ENCODE measurements at places on chromosomes 5 and 9.

- DNase-seq = no peak
These were observed 335.0 kb downstream of the ARRDC3 start for GRCh38 chr5:91048073-91048472.

GRCh38 chr9:91382298-91382697, 20.6 kb upstream of the AUH start:
- DNase-seq = no peak

DNA sequence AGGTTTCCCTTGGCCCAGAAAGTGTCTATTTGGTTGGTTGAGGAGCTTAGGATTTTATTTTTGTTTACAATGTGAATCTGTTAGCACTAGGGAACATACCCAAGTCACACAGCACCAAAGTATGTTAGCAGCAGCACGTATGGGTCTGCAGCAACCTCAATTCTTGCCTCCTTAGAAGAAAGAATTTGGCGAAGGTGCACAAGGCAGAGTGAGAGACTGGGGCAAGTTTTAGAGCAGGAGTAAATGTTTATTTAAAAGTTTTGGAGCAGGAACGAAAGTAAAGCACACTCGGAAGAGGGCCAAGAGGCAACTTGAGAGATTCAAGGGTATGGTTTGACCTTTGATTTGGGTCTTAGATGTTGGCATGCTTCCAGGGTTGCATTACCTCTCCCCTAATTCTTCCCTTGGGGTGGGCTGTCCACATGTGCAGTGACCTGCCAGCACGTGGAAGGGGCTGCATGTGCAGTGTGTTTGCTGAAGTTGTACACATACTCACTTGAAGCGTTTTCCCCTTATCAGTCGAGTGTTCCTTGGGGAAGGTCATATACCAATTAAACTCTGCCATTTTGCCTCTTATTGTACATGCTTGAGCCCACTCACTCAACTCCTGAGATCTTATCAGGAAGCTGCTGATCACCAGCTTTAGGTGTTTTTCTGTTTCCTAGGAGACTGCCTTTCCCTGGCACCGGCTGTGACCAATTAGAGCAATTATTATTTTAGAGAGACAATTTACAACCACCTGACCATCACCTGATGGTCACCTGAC, 64.9 kb upstream of the SHC3 start:
- no peak for DNase-seq

GRCh38 chr5:14569948-14570691, 11.5 kb upstream of the OTULINL start:
- no peak for DNase-seq

DNA sequence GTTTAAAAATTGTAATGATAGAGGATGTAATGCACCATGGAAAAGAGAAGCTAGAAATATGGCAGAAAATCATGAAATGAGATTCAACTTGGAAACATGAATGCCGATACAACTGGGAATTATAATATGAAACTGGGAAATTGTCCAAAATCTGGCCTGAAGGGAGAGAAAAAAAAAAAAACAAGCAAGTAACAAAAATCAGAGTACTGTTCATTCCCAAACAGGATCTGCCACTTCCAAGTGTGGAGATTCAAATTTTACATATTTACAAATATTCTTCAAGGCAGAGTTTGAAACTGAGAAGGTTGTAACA, 56.6 kb upstream of the MOCS2 start:
- no peak for DNase-seq

- no peak for DNase-seq
These were observed 34.4 kb downstream of the GLRA1 start for GRCh38 chr5:151890299-151890698.

DNA sequence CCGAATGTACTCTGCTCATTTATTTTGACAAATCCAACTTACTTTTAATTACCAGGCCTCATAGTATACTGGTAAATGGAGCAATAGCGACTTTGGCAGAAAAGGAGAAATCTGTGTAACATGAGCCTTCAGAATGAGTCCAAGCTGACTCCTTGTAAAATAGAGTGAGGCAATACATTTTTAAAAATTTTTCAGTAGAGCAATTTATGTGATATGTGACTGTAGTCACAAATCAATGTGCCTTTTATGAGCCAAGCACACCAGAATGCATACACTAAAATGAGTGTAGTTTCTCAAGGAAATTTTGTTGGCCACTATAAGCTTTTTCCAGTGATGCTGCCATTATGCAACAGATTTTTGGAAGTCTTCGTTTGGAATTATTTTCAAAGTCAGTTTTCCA, 73.8 kb downstream of the SNCAIP start:
- DNase-seq = no peak

DNA sequence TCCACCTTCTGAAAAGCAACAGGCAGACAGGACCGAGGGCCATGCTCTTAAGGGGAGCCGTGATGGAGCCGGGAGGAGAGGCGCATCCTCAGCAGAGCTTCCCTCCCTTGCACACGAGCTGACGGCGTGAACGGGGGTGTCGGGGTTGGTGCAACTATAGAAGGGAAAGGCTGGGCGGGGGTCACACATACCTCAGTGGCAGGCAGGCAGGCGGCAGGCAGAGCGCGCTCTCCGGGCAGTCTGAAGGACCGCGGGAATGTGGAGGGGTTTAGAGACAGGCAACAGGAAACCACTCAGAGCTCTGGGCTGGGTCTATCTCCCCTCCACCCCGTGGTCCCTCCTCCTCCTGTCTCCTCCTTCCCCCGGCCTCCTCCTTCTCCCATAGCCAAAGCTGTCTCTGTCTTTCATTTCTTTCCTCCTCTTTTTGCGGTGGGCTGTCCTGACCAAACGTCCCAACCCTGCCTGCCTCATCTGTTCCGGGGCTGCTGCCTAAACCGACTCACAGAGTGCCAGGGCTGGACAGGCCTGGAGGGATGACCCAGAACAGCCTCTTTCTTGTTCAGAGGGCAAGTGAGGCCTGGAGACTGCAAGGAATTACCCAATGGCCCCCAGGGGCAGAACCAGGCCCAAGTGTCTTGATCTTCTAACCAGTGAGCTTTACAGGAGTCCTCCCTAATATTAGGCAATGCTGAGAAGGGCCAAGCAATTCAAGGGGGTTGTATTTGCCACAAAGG, at the start of gene SPARC:
Gene SPARC, minus strand, starts transcription at position 242 of the 734 bp plus-strand sequence. CDS start 10,727 bp downstream, outside the sequence.
- no peak for DNase-seq

DNA sequence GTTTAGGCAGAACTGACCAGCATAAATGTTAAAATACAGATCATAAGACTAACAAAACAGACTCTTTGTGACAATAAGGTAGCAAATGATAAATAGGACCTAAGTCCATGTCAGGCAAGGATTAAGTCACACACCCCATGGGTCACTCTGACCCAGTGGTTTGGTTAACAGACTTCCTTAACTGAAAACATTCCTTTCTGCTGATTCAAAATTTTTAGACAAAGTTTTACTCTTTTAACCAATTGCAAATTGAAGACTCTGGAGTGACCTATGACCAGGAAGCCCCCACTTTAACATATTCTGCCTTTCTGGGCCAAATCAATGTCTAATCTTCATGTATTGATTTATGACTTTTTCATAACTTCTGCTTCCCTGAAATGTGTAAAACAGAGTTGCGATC, 4.9 kb upstream of the NXNL2 start:
- DNase-seq = no peak

DNA sequence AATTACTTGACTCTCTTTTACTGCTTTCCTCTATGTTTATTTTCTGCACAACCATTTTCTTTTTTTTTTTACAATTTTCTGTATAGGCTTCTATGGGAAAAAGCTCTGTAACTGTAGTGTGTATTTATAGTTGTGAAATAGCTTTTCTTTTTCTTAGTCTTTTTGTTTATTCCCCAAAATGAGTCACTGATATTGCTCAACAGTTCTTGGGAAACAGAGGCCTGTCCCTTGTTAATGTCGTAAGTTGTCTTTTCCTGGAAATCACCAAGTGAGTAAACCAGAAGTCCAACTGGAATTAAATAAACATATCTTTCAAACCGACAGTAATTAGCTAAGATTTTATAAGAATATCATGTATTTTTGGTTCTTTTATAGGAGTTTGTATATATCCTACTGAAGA, 325.1 kb upstream of the PRR16 start:
- DNase-seq = peak; percentile 4

GRCh38 chr5:81334304-81335061, 33.1 kb downstream of the ZCCHC9 start:
- no peak for DNase-seq

GRCh38 chr5:148746826-148747535, 79.4 kb upstream of the ADRB2 start:
- no peak for DNase-seq

DNA sequence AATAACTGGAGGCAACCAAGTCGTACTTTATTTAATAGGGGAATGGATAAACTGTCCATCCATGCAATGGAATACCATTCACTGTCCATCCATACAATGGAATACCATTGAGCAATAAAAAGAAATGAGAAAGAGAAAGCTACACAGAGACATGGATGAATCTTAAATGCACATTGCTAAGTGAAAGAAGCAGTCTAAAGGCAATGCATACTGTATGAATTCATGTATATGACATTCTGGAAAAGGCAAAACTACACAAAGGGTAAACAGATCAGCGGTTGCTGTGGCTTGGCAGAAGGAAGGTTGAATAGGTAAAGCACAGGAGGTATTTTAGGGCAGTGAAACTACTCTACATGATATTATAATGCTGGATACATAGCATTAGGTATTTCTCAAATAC, 16.2 kb downstream of the DRD1 start:
- DNase-seq = no peak

- no peak for DNase-seq
These were observed 793.7 kb downstream of the BRINP1 start for GRCh38 chr9:118575341-118576070.

GRCh38 chr9:70607329-70607728, 192.9 kb upstream of the KLF9 start:
- no peak for DNase-seq

- no peak for DNase-seq
These were observed 7.4 kb upstream of the COL5A1 start for GRCh38 chr9:134634176-134634575.

- no peak for DNase-seq
These were observed 42.8 kb upstream of the TNFSF8 start for GRCh38 chr9:114973216-114973615.

- no peak for DNase-seq
These were observed 18.1 kb upstream of the SCGB3A1 start for GRCh38 chr5:180609386-180609785.

- no peak for DNase-seq
These were observed 118.1 kb downstream of the LHFPL2 start for GRCh38 chr5:78530342-78531096.

DNA sequence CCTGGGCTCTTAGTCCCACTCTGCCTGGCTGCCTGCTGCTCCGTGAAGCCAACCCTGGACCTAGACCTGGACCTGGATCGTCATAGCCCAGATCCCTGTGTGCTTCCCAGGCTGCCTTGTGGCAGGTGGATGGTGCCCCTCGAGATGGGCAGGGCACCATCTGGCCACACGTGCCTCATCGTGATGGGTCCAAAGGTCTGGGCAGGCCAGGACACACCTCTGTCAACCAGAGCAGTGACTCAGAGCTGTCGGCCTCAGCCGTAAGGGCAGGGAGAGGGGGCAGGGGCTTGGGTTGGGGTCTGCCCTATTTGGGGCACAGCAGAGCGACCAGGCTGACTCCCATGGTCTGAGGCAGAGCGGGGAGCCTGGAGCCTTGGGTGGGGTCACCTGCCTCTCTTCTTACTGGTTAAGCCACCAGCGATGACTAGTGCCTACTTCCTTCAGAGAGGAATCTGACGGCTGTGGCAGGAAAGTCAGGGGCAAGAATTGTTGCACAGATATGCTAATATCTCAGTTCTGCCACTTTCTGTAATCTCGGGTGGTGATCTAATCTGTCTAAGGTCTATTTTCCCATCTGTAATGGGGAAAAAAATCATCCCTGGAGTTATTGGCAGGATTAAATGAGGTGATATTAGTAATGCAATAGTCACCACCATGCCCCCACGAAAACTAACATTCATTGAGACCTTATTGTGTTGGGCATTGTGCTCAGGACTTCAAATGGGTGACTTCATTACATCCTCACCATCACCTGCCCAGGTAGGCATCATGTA, 3.2 kb upstream of the CDHR2 start:
- no peak for DNase-seq

- no peak for DNase-seq
These were observed 114.6 kb upstream of the LRRTM2 start for GRCh38 chr5:138989720-138990119.

DNA sequence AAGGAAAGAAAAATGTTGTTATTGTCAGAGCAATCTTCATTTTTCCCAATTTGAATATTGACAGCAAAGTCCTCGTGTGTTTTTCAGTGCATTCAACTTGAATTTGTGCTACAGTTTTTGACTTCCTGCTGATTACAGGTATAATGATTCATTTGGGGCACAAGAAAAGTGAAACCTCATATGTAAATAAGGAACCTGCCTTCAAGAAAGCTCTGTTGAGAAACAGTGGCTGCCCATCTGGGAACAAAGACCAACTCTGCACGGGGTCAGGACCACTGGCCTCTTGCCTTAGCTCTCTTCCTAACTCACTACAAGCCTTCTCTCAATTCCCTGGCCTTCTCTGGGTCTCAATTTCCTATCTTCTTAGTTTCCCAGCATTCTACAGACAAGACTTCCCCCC, 21.0 kb downstream of the TIMD4 start:
- no peak for DNase-seq

GRCh38 chr5:96625365-96625764, 36.8 kb upstream of the CAST start:
- no peak for DNase-seq

DNA sequence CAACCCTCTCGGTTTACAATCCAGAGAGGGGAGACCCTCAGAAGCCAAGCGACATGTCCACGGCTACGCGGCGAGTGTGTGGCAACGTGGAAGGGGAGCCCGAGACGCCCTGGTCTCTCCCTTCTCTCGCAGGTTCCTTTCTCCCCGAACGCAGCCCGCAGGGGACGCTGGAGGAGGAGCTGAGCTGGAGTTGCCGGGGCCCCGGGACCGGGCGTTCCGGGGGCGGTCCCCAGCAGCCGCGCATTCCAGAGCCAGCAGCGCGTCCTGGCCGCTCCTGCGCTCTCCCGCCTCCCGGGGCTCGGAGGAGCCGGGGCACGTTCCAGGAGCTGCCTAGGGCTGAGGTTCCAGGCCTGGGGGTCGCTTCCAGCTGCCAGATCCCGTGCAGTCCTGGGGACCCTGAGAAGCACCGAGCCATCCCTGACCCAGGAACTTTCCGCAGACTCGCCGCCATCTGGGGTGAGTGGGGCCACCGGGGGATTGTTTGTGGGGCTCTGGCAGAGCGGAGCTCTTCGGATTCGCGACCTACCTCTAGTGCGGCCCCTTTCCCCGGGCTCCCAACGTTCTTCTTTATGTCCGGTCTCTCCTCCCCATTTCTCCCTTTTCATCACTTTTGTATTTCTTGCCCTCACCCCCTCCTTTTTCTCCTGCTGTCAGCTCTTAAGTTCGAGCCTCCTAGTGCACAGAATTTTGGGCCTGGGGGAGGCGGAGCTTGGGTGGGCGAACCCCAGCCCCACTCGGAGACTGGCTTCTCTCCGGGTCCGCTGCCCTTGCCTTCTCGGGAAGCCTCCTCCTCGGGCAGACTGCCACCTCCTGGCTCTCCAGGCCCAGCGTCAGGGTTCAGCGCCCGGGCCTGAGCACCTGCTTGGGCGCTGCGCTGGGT, at the start of gene SMIM3:
Gene SMIM3, plus strand, starts transcription at position 241 of the 880 bp plus-strand sequence. CDS start 16,684 bp downstream, outside the sequence.
- peak; percentile 70 for DNase-seq

GRCh38 chr5:112978836-112979235, 2.2 kb downstream of the DCP2 start:
- DNase-seq = no peak
